ENCODE measurements at places on chromosomes 3 and 15.

GRCh38 chr3:69715204-69715603, 24.1 kb upstream of the MITF start:
- no peak for DNase-seq

- DNase-seq = no peak
Observed at GRCh38 chr3:174955513-174956016, 96.4 kb downstream of the NAALADL2 start.

DNA sequence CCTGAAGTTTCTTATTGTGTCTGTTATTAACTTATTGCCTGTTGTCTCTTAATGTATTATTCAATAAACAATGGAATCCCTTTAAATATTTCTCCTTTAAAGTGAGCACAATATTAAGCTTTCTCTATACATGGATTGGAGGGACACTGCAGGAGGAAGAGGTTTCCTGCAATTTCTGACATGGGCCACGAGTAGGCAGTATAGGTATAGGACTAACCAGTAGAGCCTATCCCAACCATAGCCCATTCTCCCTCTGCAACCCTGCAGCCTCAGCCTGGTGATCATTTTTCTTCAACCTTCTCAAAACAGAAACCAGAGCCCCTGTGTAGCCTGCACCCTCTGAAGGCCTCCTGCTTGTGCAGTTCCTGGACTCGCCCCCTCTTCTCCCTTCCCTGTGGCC, 124.8 kb downstream of the NEK10 start:
- DNase-seq = no peak

GRCh38 chr3:8525893-8526292, 24.3 kb downstream of the LMCD1 start:
- no peak for DNase-seq

DNA sequence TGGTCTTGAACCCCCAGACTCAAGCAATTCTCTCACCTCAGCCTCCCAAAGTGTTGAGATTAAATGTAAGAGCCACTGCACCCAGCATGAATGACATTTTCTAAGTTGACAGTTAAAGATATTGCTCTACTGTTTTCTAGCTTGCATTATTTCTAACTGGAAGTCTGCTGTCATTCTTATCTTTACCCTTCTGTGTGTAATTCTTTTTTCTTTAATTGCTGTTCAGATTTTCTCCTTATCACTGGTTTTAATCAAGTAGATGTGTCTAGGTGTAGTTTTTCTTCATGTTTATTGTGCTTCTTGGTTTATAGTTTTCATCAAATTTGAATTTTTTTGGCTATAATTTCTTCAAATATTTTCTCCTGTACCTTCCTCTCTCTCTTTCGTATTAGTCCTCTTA, 4.9 kb downstream of the PARP15 start:
- no peak for DNase-seq

GRCh38 chr15:32899126-32899596, 181.4 kb downstream of the GREM1 start:
- no peak for DNase-seq
